ENCODE measurements at places on chromosomes 1 and 21.

- DNase-seq: peak; percentile 74
These were observed 81.5 kb upstream of the LYPLAL1 start for GRCh38 chr1:219092206-219092605.

DNA sequence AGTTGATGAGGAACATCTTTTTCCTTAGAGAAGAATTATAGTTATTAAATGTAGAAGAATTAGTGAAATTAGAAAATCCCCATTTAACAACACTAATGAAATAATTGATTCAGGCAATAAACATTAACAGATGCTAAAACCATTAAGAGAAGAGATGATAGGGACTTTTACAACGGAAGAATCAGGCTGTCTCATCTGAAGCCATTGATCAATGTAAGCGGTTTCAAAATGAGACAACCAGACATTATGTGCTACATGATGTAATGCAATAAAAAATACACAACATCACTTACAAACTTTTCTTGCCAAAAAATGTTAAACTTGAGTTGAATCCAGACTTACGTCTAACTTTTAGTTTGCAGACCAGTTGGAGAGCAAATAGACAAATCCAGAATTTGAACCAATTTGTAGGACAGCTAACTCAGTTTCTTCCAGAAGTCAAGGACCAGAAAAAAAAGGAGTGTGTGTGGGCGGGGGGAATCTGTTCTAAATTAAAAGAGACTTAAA, 165.4 kb upstream of the DPT start:
- no peak for DNase-seq

DNA sequence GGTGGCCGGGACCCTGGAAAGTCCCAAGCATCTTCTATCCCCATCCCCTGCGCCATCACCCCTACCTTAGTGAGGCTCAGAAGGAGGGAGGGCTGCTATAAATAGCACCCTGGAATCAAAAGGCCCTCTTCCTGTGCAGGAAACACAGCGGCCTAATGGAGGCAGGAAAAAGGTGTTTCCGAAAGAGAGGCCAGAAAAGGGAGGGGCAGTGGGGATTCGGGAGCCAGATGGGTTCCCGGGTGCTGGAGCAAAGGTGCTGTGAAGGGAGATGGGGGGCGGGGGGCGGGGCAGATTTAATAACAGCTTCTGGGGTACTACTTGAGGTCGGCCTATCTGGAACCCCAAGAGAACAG, 16.6 kb downstream of the NAV1 start:
- DNase-seq: no peak

- no peak for DNase-seq
These were observed 27.6 kb downstream of the ABCA4 start for GRCh38 chr1:94093396-94093795.

- peak; percentile 56 for DNase-seq
These were observed 9.3 kb upstream of the ETS2 start for GRCh38 chr21:38796424-38796823.

DNA sequence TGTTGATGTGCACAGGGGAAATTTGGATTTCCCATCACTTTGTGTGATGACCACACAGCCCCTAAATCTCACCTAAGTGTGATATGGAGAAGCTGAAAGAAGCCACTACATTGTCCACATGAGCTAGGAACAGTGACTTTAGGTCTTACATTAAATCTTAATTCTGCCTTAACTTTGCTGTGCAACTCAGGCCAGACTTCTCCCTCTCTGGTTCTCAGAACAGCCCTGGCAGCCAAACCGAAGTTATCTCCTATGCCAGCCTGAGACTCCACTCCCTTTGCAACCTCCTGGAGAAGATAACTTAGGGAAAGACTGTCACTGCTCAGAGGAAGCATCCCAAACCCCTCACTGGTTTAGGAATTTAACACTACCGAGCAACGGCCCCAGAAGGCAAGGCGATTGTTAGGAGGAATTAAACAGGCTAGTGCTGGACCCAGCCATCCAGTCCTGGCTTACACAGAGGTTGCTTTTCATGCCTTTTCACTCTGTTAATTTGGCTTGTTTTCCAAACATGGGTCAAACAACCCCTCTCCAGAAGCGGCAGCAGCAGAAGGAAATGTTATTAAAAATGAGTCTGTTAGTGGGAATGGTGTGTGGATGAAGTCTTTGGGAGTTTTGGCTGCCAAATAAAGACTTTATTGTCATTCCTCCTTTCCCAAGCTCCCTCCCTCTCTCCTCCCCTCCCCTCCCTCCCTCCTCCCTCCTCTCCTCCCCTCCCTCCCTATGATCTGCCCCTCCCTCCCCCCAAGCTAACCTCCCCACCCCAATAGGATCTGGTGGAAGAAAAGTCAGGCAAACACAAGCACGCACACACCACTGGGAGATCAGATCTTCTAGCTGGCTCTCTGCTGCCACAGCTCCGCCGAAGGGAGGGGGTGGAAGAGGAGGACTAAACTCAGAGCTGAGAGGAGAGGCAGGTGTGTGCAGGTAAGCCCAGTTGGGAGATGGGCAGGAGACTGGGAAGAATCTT, at the start of gene PRELP:
PRELP (plus strand) TSS at position 795 of the 970 bp plus-strand sequence. CDS start 7,379 bp downstream, outside the sequence.
- peak; percentile 75 for DNase-seq

- DNase-seq: no peak
These were observed 339 bp downstream of the LHX4 start for GRCh38 chr1:180230416-180230790.

DNA sequence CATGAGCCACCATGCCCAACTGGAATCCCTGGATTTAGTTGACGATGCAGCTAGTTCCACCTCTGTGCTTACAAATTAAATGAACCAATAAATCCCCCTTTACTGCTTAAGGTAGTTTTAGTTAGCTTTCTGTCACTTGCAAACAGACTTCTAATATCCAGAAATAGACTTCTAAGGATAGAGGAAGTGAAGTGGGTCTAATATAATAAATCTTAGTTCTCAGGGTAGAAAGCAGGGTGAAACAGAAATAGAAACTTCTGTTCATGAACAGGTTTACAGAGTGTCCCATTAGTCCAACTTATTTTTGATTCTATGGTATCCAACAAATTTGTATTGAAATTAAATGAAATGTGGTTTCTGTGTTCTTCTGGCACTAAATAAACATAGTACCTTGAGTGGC, 20.1 kb downstream of the BCAS2 start:
- DNase-seq: no peak

DNA sequence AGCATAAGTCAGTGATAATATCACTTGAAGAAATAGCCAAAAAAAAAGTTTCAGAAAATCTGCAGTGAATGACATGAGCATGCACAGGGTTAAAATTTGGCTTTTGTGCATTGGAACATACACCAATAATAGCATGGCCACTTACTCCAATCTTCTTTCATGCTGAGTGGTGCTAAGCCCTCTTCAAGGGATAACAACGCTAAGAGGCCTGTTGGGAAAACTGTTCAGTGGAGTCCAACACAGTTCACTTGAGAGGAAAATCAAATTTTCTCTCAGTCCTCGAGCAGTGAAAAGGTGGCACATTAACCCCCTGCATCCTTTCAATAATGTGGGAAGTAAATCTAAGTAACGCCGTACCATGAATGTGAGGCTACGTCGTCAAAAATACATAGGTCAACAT, 264.7 kb downstream of the SPATA17 start:
- no peak for DNase-seq

GRCh38 chr1:24189528-24189927, 2.4 kb upstream of the IFNLR1 start:
- DNase-seq: no peak

DNA sequence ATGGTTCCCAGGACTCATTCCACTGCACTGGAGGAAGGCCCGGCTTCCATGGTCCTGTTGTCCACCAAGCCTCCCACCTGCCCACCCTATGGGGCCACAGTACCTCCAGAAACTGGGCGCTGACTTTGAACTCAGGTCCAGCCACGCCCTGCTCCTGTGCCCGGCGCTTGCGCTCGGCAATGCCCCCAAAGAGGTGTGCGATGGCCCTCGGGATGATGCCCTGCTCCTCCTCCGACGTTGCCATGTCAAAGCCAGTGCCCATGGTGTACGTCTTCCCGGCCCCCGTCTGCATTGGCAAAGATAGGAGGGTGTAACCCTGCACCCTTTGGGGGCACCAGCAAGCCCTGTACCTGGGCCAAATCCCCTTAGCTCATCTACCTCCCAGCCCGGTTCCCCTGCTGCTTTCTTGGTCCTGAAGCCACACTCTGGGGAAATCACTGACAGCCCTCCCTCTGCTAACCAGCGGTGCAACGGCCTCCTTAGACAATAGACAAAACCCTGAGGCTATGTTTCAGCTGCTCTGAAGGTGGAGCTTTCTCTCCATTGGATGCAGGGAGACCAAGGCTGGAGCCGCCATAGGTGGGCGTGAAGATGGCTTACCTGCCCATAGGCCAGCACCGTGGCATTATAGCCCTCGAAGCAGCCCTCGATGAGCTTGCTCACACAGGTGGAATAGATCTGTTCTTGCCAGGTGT, 14.7 kb downstream of the KIF21B start:
- no peak for DNase-seq

DNA sequence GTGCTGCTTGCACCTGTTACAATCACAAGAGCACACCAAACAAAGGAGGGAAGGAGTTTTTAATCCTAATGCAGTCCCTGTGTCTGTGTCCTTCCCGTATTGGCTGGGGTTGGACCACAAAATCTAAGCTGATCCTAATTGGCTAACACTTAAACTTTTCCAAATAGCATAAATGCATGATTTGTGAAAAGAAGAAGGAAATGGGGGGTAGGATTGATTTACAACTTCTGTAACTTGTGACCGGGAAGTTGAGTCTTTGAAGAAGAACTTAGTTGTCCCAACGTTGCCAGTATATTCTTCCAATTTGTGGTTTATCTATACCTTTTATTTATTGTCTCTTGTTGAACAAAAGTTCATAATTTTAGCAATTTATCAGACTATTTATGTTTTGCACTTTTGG, 11.8 kb upstream of the IPP start:
- DNase-seq: no peak

- no peak for DNase-seq
These were observed 2.4 kb downstream of the ECHDC2 start for GRCh38 chr1:52919051-52919722.

DNA sequence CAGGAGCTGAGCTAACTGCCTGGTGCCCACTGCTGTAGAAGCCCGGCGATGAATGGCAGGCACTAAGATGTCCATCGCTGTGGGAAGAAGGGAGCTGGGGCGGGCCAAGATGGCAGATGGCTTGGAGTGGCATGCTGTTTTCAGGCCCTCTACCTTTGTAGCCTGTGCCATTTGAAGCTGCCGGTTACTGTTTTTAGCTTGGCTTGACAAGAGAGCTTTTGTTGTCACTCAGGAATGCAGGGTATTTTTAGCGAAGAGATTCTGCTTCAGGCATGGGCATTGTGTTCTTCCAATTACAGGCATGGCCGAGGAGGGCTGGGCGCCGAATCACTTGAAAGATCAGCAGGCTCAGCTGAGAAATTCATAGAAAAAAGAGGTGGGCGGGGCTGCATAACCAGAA, 348.7 kb downstream of the RPS6KC1 start:
- DNase-seq: no peak

DNA sequence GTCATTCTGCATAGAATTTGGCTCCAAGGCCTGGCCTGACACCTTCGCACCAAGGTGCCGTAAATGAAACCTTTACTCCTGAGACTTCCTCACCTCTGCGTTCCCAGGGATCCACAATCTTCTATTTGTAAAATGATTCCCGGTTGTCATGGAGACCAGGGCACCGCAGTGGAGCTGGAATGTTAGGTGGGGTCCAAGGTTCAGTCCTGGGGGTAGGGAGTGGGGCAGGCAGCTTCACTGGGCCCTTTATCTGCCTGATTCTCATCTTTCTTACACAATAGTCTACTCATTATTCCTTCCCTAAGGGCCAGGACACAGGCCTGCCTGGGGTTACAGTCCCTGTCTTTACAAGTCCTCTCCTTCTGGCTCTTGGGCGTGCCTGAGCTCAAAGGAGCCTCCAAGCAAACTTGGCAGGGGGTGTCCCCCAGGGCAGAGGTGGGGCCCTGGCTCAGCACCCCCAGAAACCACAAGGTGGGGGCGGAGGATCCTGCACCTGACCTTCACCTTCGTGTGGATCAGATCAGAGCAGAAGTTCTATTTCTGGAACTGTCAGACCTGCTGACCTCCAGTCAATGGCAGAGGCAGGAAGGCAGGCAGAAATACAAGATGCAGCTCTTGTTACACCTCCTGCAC, 51.1 kb downstream of the RIPK4 start:
- DNase-seq: no peak

- DNase-seq: no peak
These were observed 4.2 kb downstream of the GSTM4 start for GRCh38 chr1:109659997-109660690.
